CD14-positive monocyte (primary cell): ENCODE measurements at places on chromosomes 5 and 9.

DNA sequence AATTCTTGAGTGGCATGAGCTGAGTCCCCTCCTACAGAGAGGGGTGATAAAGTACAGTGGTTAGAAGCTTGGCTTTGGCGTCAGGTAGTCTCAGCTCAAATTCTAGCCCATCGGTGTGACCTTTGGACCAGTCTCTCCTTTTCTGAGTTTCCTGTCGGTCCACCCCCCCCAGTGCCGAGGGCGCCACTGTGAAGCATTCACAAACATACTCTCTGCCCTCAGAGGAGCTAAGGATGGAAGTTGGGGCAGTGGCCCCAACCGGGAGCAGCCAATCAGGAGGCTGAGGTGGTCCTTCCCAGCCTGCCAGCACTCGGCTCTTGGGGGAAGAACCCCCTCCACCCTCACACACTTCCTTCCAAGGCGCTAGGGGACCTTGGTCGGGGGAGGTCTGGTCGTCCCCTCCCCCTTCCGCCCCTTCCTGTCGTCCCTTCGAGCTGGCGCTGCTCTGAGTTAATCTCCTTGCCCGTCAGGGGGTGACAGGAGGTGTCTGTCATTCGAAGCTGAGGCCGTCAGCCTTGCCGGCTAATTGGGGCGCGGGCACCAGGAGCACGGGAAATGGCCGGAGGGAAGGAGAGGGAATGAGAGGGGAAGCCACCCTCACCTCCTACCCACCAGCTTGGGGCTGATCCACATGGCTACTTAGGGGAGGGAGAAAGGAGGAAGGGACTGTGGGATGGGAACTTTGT is 53.0 kb downstream of the CXXC5 start:
- no peak for DNase-seq

GRCh38 chr9:105890046-105890822 is 195.9 kb downstream of the TMEM38B start:
- DNase-seq: no peak

DNA sequence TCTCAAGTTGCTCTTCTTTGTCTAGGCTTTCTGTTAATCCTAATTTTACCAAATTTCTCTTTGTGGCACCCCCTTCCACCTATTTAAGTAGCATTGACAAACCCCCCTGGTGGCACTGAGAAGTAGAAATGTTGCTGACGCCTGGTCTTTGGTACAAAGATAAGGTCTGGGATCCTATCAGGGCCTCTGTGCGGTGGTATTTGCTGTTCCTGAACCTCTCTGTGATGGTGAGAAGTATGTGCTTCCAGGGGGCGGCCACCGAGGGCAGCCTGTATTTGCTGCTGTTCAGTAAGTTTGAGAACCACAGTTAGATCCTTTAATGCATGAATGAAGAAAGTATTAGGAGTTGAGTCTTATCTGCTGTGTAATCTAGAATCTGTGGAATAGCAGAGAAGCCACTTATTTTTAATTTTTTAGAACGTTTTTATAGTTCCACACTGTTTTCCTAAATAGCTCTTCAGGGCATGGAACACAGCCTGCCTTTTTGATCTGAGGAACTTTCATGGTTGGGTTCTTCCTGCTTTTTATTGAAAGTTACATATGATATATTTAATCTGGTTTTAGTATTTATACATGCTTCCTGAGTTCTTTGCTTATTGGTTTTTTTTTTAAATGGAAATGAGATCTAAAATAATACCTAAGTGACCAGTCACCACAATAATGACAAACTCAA is 124.2 kb downstream of the TRIO start:
- no peak for DNase-seq

DNA sequence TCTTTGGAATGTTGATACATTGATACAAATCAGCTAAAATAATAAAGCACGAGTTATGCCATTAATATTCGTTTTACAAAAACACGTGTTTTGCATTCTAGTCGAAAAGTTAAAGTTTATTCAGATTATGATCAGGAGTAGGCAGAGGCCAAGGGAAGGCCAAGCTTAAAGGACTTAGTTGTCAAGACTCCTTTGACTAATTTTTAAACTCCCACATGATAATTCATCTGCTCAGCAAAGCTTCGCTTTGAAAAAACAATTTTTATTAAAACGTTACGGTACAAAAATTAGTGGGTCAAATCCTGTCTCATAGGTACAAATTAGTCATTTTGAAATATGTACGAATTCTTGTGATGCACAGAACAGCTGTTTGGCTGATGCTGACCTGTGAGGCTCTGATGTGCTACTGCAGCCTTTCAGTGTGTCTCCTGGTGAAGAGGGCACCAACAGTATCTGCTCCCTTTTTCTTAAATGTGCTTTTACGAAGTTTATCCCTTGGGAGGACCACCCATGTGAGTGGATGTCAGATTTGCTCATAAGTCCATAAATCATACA is 23.0 kb upstream of the NR3C1 start:
- no peak for DNase-seq

DNA sequence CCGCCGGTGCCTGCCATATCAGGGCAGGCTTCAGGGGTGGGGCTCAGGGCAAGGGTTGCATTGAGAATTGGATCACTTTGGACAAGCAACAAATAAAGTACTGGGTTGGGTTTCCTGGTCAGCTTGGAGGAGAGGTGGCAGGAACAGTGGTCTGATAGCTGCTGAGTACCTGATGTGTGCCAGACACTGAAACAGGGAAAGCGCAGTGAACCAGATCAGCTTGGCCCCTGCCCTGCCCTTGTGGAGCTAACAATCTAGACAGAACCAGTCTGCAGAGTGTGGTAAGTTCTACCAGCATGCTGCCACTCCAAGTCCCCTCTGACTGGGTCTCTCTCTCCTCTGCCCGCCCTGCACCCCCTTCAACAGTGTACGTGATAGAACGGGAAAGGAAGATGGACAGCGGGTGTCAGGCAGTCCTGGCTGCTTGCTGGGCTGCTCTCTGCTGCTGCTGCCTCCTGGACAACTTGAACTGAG is 53.4 kb downstream of the CYSTM1 start:
- no peak for DNase-seq

- no peak for DNase-seq
These were observed 287.5 kb downstream of the SMARCA2 start for GRCh38 chr9:2302606-2303005.

- peak; percentile 30 for DNase-seq
These were observed 107.0 kb downstream of the ZNF354C start for GRCh38 chr5:179166886-179167841.

- no peak for DNase-seq
These were observed 483 bp upstream of the PLPP6 start for GRCh38 chr9:4661611-4662010.

DNA sequence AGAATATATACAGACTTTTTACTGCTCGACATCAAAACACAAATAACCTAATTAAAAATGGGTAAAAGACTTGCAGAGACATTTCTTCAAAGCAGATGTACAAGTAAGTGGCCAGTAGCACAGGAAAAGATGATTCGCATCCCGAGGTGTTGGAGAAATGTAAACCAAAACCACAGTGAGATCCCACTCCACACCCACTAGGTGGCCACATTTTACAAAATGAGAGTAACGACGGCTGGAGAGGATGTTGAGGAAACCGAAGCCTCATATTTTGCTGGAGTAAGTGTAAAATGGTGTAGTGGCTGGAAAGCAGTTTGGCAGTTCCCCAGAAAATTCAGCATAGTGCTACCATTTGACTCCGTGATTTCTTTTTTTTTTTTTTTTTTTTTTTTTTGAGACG is 21.3 kb upstream of the GBGT1 start:
- peak; percentile 44 for DNase-seq

GRCh38 chr9:121773954-121774714 is 122.7 kb downstream of the DAB2IP start:
- no peak for DNase-seq

- no peak for DNase-seq
These were observed 603.7 kb downstream of the BNC2 start for GRCh38 chr9:16266648-16267276.

DNA sequence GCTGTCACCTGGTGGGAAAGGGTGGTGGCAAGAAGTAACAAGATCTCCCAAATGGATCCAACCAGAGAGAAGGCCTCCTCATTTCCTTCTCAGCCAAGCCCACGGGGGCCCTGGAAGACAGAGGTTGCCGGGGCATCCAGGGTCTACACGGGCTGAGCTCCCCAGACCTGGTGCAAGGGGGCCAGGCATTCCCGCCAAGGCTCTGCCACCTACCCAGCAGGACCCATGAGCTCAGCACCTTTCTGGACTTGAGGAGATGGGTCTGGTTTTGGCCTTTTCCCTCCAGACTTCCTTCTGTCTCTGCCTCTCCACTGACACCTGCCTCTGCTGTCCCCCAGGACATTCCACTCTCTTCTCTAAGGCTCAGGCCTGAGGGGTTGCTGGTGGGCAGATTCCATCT is 42.4 kb upstream of the KCNMB1 start:
- no peak for DNase-seq

GRCh38 chr5:81749561-81750307 is 1.2 kb downstream of the SSBP2 start:
- no peak for DNase-seq

GRCh38 chr9:99039505-99040182 is 65.3 kb upstream of the TGFBR1 start:
- peak; percentile 80 for DNase-seq

GRCh38 chr9:71353720-71354119 is 232.3 kb upstream of the TRPM3 start:
- no peak for DNase-seq

DNA sequence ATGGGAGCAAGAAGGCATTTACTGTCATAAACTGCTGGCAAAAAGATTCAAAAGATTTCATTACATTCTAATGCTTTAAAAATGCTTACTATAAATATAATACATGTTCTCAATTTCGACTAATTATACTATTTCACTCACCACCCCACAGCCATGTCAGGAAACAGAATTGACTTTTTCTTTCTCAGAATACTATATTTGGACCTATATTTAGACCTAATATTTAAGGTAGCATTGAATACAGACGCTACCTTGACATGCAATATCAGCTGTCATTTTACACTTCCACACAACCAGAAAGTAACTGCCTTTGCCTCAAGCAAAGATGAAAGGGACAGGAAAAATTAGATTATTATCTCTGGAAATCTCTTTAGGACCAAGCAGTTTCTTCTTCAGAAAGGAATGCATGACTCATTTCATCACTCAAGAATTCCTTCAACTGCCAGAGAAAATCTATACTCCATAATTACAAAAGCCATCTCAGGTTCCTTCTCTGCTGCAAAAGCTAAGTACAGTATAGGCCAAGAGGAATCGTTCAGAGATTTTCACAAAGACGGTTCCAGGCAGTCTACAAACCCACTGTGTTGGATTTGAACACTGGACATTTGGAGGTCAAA is 11.8 kb upstream of the UBE2QL1 start:
- DNase-seq: no peak

DNA sequence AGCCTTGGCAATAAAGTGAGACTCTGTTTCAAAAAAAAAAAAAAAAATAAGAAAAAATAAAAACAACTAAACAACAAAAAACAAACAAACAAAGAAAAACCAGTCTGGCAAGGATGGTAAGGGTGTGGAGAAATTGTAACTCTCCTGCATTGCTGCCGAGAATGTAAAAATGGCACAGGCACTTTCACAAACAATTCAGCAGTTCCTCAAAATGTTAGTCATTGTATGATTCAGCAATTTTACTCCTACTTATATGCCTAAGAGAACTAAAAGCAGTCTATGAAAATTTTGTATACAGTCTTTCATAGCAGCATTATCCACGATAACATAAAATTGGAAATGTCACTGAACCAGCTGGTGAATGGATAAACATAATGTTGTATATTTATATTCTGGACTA is 280.4 kb downstream of the CDH9 start:
- DNase-seq: no peak

DNA sequence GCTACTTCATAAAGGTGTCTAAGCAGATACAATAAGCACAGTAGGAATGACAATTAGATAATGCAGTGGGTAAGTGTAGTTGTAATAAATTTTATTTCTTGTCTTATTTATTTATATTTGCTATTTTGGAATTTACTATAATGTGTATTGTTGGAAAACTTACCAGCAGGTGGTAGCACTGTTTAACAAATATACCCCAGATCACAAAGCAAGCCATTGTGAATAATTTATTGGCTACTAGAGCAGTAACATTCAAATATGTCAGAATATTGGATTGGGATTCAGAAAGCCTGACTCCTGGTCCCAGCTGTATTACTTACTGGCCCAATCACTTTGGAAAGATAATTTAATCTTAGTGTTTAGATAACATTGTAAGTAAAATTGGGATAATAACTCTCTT is 78.0 kb downstream of the ISOC1 start:
- no peak for DNase-seq

DNA sequence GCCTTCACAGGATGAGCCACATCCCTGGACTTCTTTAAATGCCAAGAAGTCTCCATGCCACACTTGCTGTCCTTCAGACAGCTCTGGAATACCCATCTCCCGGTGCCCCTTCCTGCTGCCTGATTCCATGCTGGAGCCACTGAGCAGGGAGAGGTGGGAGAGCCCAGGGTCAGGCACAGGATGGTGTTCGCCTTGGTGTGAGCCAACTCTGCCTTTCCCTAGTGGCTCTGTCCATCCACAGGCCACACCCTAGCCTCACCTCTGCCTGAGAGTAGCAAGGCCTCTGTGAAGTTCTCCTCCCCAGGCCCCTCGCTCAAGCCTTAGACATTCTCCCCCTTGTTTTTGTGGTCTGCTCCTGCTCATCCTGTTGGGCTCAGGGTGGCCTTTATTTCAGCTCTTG is 54.2 kb upstream of the ANGPTL2 start:
- DNase-seq: no peak

DNA sequence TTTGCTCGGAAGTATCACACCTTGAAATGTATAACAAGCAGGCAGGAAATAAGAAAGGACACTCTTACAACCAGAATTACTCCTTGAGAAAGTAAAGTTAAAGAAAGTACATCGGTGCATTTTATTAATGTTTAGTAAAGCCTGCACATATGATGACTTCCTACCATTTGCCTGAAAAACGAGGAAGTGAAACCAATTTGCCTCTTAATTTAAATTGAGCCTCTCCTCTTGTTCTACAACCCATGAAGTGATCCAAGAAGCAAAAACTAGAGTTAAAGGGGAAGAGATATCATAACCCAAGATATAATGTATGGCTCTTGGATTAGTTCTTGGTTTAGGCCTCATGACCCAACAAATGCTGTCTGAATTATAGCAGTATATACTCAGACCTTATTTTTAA is 95.6 kb downstream of the GNAQ start:
- DNase-seq: peak; percentile 72

GRCh38 chr9:77588271-77588937 is 59.7 kb downstream of the GNA14 start:
- no peak for DNase-seq

- no peak for DNase-seq
These were observed 66.2 kb downstream of the GCNT1 start for GRCh38 chr9:76525196-76525595.

DNA sequence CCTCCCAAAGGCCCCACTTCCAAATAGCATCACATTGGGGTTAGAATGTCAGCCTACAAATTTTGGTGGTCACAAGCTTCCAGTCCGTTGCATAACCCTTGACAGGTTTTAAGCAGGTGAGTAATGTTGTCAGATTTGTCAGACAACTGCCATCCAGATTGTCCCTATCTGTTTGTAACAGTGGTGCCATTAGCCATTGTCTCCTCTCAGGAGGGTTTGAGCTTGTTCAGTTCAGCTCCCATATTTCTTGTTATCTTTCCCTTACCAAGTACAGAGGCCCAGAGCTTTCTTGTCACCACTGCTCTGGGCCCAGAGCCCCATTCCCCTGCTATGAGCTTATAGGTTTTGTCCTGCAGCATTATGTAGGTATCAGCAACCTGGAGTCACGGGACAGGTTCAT is 14.8 kb upstream of the GSN start:
- DNase-seq: no peak

- no peak for DNase-seq
These were observed 123.0 kb downstream of the FOXD1 start for GRCh38 chr5:73325546-73325945.

- DNase-seq: no peak
These were observed 453.3 kb upstream of the ITGA1 start for GRCh38 chr5:52334367-52334766.

GRCh38 chr5:92328584-92329259 is 945.6 kb upstream of the ARRDC3 start:
- DNase-seq: no peak
